ENCODE measurements at places on chromosomes 12 and 14. TPM values are rescaled to one million over a fixed set of nuclear protein-coding genes. Genes with fewer than 3 reads are reported as not detected.

DNA sequence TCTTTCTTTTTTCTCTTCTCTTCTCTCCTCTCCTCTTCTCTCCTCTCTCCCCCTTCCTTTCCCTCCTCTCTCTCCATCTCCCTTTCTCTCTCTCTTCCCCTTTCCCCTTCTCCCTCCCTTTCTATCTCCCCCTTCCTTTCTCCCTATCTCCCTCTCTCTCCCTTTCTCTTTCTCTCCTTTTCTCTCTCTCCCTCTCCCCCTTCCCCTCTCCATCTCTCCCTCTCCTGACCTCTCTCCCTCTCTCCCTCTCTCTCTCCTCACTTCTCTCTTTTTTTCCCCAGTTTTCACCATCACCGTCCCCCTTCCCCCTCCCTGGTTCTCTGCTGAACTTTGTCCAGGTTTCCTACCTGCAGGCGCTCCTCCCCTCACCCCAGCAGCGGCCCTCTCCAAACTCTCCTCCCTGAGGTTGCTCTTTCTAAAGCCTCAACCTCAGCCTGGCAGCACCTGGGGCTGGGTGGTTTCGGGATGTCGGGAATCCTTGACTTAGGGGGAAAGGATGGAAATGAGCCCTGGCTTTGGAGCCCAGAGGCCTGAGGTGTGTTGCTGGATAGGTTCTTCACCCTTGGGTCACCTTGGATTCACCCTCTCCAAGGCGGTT, 14.7 kb upstream of the TBX3 start:
- peaks cover 97% of the 10 kb centered on the region for H3K27me3 ChIP-seq
- no peak for DNase-seq
- H3K27ac ChIP-seq: peak overlapping the region; percentile 29

GRCh38 chr12:104974626-104975290, 11.4 kb upstream of the NOPCHAP1 start:
- H3K4me3 ChIP-seq: no peak overlapping the region
- DNase-seq: no peak
- no peaks in the 10 kb centered on the region for H3K4me1 ChIP-seq
- no peaks in the 10 kb centered on the region for H3K36me3 ChIP-seq

DNA sequence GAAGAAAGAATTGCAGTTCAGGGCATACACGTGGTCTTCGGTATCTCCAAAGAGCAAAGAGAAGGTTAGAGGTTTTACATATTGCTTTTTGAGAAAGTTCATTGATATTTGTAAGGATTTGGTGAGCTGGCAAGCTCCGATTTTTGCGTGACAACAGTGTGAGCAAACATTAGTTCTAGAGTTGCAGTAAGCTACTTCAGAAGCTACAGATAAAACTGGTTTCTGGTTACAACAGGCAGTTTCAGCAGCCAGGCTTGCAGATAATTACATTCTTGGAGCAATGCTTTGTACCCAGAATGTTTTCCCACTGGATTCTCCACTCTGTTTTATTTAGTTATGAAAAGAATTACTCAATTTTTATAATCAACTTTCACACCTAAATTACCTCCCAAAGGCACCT, 28.2 kb downstream of the KLRK1 start:
- no peak for DNase-seq
- no peak overlapping the region for H3K27ac ChIP-seq
- H3K4me1 ChIP-seq: peaks cover 28% of the 10 kb centered on the region
- peaks cover 6% of the 10 kb centered on the region for H3K36me3 ChIP-seq
- no peaks in the 10 kb centered on the region for H3K27me3 ChIP-seq

- H3K4me3 ChIP-seq: no peak overlapping the region
- H3K27ac ChIP-seq: no peak overlapping the region
- H3K27me3 ChIP-seq: peaks cover 50% of the 10 kb centered on the region
- H3K36me3 ChIP-seq: no peaks in the 10 kb centered on the region
- no peaks in the 10 kb centered on the region for H3K4me1 ChIP-seq
These were observed 12.2 kb upstream of the GPR68 start for GRCh38 chr14:91256661-91257060.

The TMEM119 gene
- 0.24 TPM for total RNA-seq

DNA sequence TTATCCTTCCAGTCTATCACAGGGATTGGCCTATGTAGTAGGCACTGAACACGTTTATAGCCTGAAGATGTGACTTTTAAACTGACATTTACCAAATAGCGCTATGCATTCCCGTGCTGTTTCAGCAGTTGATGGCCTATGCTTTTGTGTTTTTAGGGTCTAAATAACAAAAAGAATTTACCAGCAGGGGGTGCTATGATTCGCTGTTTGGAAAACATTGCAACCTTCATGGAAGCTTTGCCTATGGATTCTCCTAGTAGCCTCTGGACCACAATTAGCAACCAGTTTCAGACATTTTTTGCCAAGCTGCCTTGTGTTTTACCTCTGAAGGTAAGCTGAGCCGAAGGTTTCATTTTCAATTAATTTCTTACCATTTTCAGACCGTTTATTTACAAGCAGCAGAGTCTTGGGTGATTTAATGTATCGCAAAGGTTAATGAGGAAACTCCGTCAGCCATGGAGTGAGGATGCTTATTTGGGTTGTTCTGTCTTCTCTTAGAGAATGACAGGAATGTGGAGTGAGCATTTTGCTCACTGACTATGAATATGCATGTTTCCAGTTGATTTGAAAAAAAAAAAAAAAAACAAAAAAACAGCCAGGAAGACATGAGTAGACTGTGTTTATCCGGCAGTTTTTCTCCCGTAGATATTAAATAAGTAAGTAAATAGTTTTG, 133.1 kb downstream of the PRIMA1 start:
- H3K27me3 ChIP-seq: no peaks in the 10 kb centered on the region
- no peak overlapping the region for H3K4me3 ChIP-seq
- H3K27ac ChIP-seq: no peak overlapping the region
- no peaks in the 10 kb centered on the region for H3K4me1 ChIP-seq
- H3K36me3 ChIP-seq: no peaks in the 10 kb centered on the region

GRCh38 chr12:124018539-124018938, 45.5 kb downstream of the ZNF664 start:
- H3K4me1 ChIP-seq: no peaks in the 10 kb centered on the region
- H3K27ac ChIP-seq: no peak overlapping the region
- no peak overlapping the region for H3K4me3 ChIP-seq
- DNase-seq: no peak
- H3K36me3 ChIP-seq: peaks cover 10% of the 10 kb centered on the region
- H3K27me3 ChIP-seq: no peaks in the 10 kb centered on the region

- peak; percentile 58 for DNase-seq
- no peak overlapping the region for H3K4me3 ChIP-seq
- no peaks in the 10 kb centered on the region for H3K27me3 ChIP-seq
- peaks cover 12% of the 10 kb centered on the region for H3K4me1 ChIP-seq
- peaks cover 11% of the 10 kb centered on the region for H3K36me3 ChIP-seq
These were observed 26.6 kb upstream of the KLRB1 start for GRCh38 chr12:9634177-9634803.

All from progenitor cell of endocrine pancreas (in vitro differentiated cells).